ENCODE measurements at places on chromosomes 1 and 21.
A peak's percentile ranks its signal among the peaks of the same experiment; 100 is the strongest.

DNA sequence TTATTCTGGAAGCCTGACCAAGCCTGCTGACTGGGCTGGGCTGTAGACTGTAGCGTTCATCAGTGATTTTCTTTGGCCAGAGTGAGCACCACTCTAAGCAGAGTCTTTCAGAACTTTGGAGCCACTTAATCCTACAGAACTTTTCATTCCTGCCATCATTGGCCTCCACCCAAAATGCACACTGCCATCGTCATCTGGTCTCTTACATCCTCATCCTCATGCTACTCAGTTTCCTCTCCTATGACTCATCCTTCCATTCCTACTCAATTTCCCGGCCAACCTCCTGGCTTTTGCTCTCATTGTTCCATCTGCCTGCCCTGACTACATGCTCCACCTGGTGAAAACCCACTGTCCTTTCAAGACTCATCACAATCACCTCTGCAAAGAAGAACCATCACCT, 233.8 kb upstream of the USP25 start:
- DNase-seq: no peak

DNA sequence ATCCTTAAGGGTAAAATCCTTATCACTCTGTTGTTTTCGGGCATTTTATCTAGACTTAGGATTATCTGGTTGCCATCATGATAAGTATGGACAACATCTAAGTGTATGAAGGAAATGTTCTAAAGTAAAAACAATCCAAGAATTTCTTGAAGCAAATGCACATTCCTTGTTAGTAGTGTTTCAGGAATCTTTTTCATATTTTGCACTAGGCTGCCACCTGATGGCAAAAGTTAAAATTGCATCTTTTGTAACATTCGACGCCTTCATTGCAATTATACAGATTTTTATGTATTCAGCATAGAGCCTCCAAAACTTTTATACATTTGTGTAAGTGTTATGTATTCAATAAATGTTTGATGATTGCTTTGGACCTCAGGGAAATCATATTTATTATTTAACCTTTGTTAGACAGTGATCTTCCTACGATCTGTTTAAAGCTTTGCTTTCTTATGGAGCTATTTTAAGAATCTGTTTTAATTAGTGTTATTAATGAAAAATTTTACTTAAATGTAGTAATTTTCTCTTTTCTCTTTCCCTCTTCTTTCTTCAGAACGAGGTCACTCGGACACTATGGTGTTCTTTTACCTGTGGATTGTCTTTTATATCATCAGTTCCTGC, 49.4 kb upstream of the KIAA1614 start:
- DNase-seq: peak; percentile 58

DNA sequence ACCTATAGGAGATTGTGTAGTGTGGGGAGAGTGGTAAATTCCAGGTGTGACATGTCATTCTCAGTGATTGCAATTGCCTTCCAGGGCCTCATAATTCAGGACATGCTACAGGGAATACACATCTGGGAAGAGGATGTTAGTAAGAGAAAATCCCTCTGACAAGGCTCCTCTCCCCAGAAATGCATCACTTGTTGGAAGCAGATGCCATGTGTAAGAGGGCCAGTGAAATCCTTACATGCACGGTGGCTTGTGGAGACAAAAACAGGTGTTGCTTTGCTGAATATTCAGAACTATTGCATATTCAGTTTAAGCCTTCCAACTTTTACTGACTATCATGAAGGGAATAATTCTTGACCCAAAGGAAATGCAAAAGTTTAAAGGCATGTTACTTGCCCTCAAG, 503.4 kb downstream of the NEGR1 start:
- DNase-seq: peak; percentile 1

DNA sequence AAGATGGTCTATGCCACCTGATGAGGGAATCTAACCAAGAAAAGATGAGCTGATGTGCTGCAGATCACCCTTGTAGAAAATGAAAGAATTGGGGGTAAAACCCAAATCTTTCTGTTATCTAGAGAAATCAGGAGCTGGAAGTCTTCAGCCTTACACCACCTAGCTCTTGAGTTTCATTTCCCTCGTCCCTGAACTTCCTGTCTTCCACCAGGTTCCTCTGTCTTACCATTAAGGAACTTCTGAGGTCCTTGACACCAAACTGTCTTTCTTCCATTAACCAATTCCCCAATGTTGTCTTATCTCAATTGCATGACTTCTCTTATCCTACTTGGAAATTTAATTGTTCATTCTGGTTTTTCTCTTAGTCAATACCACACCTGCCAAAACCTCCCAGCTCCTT, 31.5 kb downstream of the LPAR3 start:
- DNase-seq: no peak

GRCh38 chr1:84401156-84401555, 2.9 kb downstream of the DNASE2B start:
- no peak for DNase-seq

GRCh38 chr1:94029130-94029993, 91.6 kb downstream of the ABCA4 start:
- no peak for DNase-seq

DNA sequence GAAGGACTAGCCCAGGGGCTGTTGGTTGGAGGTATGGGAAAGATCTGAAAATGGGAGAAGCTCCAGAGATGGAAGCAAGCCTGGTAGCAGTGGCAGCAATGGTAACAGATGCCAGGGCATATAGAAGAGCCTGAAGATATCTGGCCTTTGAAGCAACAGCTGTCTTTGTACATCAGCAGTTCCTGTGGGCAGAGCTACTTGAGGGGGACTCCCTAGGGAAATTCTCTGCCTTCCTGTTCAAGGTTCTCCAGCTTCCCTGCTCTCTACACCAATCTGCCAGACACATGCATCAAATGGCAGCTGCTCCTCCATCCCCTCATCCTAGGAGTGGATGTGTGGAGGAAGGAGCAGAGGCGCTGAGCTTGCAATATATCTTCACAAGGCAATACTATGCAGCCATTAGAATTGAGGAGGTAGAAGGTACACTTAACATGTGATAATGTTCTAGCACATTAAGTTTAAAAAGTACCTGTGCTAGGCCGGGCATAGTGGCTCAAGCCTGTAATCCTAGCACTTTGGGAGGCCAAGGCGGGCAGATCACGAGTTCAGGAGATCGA, 2.2 kb downstream of the TMEM35B start:
- peak; percentile 25 for DNase-seq

DNA sequence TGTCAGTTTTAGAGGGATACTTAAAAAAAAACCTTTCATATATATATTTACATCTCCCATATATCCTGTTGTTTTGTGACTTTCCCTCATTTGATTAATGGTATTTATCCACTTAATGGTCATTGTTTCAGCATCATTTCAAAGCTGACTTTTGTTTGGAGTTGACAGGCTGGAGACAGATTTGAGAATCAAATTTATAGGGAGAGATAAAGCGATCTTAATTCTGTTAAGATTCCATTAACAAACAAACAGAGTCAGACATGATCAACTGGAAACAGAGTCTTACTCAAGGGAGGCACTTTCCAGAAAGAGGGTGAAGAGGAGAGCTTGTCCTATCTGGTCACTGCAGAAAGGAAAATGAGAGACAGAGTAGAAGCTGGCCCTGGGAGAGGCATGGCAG, 283.4 kb downstream of the TTLL7 start:
- no peak for DNase-seq

DNA sequence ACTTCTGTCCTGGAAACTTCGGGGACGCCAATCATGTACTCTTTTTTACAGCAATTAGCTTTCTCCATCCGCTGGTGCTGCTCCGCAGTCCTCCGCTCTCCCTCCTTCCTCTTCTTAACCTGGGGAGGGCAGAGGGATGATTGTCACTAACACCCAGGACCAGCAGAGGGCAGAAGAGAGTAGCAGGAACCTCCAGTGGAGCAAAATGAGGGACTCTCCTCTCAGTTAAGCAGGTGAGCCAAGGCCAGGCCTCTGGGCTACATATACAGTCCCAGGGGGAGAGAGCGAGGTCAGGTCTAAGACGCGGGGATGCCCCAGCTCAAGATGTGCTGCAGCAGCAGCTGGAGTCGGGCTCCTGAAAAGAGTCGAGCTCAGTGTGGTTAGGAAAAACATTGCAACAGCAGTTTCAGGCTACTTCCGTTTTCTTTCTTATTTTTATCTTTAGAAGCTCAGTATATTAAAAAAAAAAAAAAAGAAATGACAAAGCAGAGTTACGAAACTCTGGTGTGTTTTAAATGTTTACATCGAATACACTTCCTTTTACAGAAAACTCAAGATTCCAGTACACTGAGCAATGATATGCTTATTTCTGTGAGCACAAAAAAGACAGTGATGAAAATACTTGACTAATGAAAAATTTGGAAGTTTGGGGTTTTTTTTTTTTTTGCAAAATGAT, 25.7 kb upstream of the NLRP3 start:
- DNase-seq: peak; percentile 60

- peak; percentile 42 for DNase-seq
Measured at GRCh38 chr21:29144736-29145353, 14.4 kb downstream of the MAP3K7CL start.

DNA sequence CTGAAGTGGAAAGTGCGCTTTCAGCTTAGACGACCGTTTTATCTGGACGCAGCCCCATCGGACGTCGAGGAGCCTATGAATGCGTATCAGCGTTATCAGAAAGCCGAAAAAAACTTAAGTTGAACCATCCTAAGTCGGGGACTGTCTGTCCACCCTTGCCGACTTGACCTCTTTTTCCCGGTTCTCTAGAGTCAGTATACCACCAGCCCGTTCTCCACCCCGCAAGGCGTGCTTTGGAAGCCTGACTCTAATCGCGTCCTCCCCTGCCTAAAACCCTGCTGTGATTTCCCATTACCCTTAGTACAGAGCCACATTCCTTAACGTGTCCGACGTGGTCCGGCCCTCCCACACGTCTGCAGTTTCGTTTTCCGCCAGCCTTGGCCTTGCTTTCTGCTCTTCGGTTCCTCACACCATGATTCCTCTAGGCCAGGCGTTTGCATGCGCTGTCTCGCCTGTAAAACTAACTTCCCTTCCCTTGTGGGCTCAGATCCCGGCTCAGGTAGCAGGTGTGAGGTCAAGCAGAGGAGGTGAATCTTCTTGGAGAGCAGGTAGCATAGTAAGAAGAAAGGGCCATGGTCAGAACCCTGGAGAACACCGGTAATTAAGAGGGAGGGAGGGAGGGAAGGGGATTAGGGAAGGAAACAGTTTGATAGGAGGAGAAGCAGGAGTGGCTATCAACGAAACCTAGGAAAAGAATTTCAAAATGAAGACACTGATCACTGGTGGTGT, 865 bp downstream of the ADPRS start:
- DNase-seq: peak; percentile 58

- no peak for DNase-seq
Measured at GRCh38 chr1:99438656-99439230, 174.5 kb downstream of the PLPPR4 start.

DNA sequence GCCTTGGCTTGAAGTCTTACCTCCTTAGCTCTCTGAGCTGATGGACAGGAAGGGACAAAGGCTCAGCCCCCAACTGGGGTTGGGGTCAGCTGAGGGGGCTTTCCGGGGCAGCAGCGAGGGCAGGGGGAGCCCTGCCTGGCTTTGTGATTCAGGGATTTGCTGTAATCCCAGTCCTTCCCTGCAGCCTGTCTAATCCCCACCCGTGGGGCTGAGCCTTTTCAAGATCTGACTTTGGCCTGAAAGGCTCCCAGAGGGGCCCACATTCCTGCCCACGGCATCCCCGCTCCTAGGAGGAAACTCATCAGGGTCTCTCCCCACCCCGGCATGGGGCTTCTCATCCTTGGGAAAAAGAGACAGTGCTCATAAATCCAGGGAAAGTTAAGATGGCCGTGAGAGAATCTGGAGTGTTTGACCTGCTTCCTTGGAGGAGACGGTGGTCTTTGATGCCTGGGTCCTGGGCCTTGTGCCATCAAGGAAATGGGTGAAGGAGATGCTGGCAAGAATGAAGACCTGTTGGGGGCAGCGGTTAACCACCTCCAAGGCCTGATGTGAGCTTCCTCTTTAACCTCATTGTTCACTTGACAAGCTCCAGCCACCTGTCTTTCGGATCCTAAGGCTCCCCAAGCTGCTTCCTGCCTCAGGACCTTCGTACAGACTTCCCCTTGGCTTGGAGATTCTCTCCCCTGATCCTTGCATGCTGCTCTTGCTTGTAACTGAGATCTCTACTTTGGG, 83.1 kb upstream of the WNT4 start:
- no peak for DNase-seq

DNA sequence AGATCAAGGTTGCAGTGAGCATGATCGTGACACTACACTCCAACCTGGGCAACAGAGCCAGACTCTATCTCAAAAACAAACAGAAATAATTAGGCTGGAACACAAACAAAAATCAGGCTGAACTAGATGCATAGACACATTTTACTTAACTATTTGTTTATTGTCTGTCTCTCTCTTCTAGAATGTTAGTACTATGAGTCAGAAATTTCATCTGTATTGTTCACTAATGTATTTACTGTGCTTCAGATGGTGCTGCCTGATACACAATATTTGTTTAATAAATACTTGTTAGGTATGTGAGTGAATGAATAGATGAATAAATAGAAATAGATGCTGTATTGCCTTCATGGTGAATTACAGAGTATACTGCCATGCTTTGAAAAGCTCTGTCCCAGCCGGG, 6.0 kb upstream of the LIN28A start:
- no peak for DNase-seq

DNA sequence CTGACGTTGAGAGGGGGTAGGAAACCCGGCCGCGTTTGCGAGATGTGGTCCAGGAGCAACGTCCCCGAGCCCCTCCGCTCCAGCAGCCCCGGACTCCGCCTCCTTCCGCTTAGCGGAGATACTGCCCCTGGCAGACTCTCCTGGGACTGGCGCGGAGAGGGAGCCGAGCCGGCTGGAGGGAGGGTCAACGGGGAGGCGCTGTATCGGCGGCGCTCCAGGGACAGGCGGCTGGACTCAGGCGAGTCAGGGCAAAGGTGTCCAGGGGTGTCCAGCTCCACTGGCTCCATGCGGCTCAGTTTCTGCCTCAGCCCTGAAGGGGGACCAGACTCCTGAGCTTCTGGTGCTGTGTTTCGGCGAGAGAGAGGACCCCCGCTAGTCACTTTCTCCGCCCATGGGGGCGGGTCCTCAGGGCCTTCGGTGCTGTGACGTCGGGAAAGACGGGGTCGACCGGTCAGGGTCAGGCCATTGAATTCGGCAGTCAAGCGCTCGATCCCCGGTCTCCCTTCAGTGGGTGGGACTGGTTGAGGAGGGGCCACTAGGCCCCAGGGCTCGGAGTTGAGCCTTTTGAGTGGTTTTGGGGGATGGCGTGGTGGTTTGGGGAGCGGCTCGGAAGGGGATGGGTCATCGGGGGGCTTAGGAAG, 2.8 kb upstream of the LIX1L start:
- peak; percentile 47 for DNase-seq

- DNase-seq: no peak
Measured at GRCh38 chr1:226934483-226935237, 5.4 kb upstream of the COQ8A start.

DNA sequence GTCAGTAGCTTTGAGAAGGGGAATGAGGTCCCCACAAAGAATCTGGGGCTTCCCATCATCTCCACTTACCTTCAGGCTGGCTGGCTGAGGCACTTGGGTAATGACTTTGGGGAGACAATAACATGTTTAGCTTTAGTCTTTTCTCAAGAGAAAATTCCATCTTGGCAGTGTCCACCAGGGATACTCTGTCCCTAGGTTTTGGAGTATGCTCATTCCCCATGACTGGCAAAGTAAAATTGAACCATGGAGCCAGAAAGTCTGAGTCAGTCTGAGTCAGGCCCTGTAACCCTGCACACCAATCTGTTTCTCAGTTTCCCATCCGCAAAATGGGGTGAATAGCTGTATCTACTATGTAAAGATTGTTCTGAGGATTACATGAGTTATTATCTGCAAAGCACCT, 28.2 kb downstream of the RUNX1 start:
- DNase-seq: peak; percentile 35

GRCh38 chr1:28111157-28111556, 22.7 kb upstream of the EYA3 start:
- no peak for DNase-seq

- DNase-seq: peak; percentile 27
Measured at GRCh38 chr1:51301152-51301843, 29.1 kb downstream of the TTC39A start.

- peak; percentile 68 for DNase-seq
Measured at GRCh38 chr1:210233495-210234328, 1.1 kb downstream of the SERTAD4 start.
